ENCODE measurements at places on chromosomes 5 and 9. TPM values are rescaled to one million over a fixed set of nuclear protein-coding genes. Genes with fewer than 3 reads are reported as not detected.

Gene VDAC1
- total RNA-seq: 113 TPM

Gene TEX10
- 22.6 TPM for total RNA-seq

Gene C5orf58
- 0.80 TPM for total RNA-seq

Gene TLE4
- total RNA-seq: 25.0 TPM

Gene F12
- total RNA-seq: 2.6 TPM

Gene SEMA4D
- total RNA-seq: 9.9 TPM

Gene GABRA1
- total RNA-seq: not detected

Gene BTNL3
- total RNA-seq: not detected

Gene IFNA14
- not detected for total RNA-seq

Gene NSD1
- total RNA-seq: 52.2 TPM

Gene SURF6
- total RNA-seq: 29.0 TPM

Gene PCDHGB1
- total RNA-seq: 2.7 TPM

Gene ANGPTL2
- total RNA-seq: 51.8 TPM

Gene GDA
- not detected for total RNA-seq

Gene ANKRD18A
- 5.0 TPM for total RNA-seq

Gene FBXL17
- 28.8 TPM for total RNA-seq

Gene FBP2
- total RNA-seq: not detected

Gene SPATA31D1
- total RNA-seq: not detected

Gene DPM2
- total RNA-seq: 17.1 TPM

Gene TMEFF1
- 0.29 TPM for total RNA-seq

Gene ZNF883
- total RNA-seq: 2.6 TPM

Measured in breast epithelium (tissue), 4 donors.